Stimulated activated CD8-positive, alpha-beta memory T cell treated with anti-CD3 and anti-CD28 coated beads, Interleukin-7, amount 100 ng/mL, for 48 hours (primary cell): ENCODE measurements at places on chromosomes 3 and 15.

- DNase-seq = no peak
Measured at GRCh38 chr3:145145461-145145860, 1015.5 kb downstream of the PLOD2 start.

GRCh38 chr3:124621498-124621897 is 108.8 kb upstream of the UMPS start:
- no peak for DNase-seq

GRCh38 chr3:124802061-124802698 is 71.9 kb downstream of the UMPS start:
- no peak for DNase-seq

- DNase-seq = no peak
Measured at GRCh38 chr15:78629031-78629715, 8.4 kb upstream of the CHRNA3 start.

DNA sequence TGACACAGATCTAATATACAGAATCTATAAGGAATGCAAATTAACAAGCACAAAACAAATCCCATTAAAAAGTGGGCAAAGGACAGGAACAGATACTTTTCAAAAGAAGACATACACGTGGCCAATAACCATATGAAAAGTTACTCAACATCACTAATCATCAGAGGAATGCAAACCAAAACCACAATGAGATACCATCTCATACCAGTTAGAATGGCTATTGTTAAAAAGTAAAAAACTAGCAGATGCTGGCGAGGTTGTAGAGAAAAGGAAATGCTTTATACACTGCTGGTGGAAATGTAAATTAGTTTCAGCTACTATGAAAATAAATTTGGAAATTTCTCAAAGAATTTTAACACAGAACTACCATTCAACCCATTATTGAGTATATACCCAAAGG is 50.7 kb downstream of the ADAMTS17 start:
- DNase-seq = no peak

DNA sequence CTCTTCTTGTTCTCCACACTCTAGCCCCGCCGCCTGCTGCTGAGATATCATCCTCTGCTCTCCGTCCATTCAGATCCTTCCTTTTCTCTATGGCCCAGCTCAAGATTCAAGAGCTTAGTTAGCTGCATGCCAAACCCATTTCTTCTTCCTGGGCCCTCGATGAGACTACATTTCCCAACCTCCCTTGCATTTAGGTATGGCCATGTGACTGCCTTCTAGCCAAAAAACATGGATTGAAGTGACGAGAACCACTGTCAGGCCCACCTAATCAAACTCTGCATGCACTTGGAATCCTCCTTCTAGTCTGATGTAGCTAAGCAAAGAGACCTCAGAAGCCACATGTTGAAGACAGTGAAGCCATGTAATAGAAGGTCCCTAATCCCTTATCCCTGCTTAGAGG is 308.2 kb downstream of the VPS13C start:
- no peak for DNase-seq

- no peak for DNase-seq
Measured at GRCh38 chr3:48219543-48219942, 3.8 kb upstream of the CAMP start.
